ENCODE measurements at places on chromosomes 6 and 20.
A peak's percentile ranks its signal among the peaks of the same experiment; 100 is the strongest.

- no peak for DNase-seq
Measured at GRCh38 chr6:135913785-135914184, 62.3 kb downstream of the PDE7B start.

DNA sequence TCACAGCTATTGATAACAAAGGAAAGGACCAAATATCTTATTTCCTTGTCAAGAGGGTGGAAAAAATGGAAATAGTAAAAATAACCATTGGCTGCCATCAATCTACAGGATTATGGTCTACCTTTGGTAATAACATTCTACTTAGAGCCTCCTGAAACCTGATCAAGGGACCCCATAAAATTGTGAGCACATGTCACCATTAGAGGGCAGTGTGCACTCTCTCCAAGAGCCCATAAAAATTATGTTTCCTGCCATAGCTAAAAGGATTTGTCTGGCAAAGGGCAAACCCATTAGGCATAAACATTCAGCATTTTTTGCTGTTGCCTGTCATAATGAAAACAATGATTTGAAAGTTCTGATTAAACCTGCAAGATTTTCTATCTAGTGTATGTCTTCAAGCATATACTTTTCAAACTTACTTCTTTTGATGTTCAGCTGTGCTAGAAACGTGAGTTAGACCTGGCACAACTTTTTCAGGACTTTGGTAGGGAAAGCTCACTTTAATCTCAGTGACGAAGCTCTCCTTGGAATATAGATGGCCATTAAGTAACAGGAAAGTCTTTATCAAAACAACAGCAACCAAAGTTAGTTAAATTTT, 120.7 kb upstream of the ZFP64 start:
- DNase-seq: peak; percentile 18

DNA sequence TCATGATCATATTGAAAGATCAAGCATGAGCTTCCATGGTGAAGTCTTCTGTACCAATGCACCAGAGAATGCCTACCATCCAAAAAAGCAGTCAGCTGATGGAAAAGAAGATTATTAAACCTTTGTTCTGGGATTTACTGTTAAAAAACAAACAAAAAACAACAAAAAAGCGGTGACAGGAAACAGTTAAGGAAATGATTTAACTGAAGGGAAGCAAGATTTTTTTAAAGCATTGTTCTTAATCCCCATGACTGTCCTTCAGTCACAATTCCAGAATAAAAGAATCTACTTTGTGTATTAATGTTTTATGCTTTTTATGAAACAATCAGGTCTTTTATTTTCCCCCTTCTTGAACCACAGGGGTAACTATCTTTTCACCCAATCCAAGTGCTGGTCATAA, 23.9 kb downstream of the FAM162B start:
- no peak for DNase-seq

DNA sequence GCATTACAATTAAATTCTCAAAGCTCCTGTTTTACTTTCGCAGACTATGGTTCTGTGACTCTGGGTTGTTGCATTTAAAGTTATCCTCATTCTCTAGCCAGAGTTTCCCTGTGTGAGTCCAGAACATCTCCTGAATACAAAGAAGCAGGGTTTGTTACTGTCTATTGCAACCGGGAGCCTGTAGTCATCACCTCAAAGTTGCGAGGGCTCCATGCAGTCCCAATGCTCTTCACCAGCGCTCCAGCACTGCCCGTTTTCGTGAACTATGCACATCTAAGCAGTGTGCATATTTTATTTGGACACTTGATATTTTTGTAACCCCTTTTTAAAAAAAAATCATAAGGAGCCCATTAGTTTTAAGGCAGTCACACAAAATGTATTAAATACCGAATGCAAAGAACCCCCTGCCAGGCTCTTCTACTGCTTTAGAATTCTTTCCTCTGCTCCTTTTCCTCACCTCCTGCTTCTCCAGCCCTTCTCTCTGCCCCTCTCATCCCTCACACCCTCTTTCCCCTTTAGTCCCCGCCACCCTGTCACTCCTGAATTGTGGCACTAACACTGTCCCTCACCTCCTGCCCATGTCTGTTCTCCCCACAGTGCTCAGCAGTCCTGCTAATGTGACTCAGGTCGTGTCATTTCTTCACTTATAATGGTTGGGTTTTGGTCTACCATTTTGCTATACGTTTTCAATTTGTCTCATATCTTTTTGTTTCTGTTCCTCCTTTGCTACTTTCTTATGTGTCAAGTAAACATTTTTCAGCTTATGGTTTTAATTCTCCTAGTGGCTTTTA, 1.1 kb upstream of the HLA-C start:
- no peak for DNase-seq

- DNase-seq: no peak
Measured at GRCh38 chr20:41330343-41330720, 10.3 kb upstream of the LPIN3 start.

DNA sequence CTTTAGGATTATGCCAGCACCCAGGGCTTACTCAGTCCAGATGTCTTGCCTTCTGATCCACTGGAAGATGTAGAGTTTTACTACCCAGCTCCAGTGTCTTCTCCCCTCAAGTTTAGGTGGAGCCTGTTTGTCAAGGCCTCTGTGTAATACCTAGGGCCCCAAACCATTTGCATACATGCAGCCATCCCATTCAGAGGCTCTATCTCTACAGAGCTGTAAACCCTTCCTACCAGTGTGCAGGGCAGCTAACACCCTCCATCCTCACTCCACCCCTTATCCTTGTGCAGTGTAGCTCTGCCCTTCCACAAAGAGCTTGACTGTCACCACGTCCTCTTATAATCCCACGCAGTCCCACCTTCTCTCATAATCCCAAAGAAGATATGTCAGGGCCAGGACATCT, 84.8 kb upstream of the SHLD1 start:
- no peak for DNase-seq

GRCh38 chr6:144781836-144782235, 496.7 kb downstream of the UTRN start:
- DNase-seq: no peak

GRCh38 chr20:47863315-47863965, 78.2 kb upstream of the SULF2 start:
- DNase-seq: no peak

GRCh38 chr20:40565001-40565681, 123.9 kb downstream of the MAFB start:
- DNase-seq: no peak

- DNase-seq: no peak
Measured at GRCh38 chr6:43952746-43953145, 174.5 kb downstream of the MRPL14 start.

DNA sequence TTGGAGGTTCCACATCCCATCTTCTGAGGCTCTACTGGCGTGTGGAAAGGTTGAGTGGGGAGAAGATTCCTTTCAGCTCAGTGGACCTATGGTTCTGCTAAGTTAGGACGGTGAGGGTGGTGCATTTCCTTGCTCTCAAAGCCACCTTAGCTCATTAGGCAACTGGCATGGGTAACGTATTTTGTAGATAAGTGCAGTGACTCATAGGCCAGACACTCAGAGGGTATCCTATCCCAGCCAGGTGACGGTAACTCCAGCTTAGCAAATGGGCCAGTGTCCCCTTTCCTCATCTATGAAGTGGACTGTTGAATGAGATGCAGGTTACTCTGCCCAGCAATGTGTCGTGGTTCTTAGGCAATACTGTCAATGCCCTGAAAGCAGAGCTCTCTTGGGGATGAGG, 3.7 kb downstream of the RPS6KA2 start:
- DNase-seq: no peak

GRCh38 chr6:365835-366234, 25.7 kb upstream of the IRF4 start:
- DNase-seq: no peak

DNA sequence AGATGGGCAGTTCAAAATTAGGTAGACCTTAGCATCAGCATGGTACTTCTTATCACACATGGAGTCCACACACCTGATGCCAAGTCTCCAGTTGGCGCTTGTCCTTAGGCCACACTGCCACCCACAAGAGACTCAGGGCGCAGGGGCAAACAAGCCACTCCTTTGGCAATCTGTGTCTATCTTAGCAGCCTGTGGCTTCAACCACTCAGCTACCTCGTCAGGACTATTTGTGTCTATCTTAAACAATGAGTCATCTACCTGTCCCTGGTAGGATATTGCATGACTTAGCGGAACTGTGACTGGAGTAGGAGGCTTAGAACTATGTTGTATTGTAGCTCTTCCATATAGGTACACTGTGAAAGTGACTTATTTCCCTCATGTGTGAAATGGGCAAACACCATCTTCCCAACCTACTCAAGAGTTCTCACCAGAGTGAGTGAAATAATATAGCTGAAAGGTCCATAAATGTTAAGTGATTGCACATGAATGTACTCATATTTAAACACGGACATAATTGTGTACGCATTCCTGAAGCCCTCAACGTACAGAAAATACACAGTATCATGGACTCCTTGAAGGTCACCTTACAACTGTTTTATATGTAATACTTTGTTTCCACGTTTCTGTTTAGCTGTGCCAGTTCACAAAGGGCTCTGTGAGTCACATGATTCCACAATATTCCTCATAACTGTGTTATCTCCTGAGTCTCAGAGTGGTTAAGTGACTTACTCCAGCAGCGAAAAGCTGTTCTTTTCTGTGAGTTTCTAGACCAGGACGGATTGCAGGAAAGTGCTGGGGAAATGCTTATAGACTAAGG, 1.6 kb downstream of the TRIM27 start:
- no peak for DNase-seq

GRCh38 chr6:135883045-135883444, 31.5 kb downstream of the PDE7B start:
- no peak for DNase-seq

- DNase-seq: no peak
Measured at GRCh38 chr20:58308290-58308679, 1.2 kb upstream of the RAB22A start.

GRCh38 chr6:133101790-133102189, 139.4 kb upstream of the EYA4 start:
- no peak for DNase-seq

DNA sequence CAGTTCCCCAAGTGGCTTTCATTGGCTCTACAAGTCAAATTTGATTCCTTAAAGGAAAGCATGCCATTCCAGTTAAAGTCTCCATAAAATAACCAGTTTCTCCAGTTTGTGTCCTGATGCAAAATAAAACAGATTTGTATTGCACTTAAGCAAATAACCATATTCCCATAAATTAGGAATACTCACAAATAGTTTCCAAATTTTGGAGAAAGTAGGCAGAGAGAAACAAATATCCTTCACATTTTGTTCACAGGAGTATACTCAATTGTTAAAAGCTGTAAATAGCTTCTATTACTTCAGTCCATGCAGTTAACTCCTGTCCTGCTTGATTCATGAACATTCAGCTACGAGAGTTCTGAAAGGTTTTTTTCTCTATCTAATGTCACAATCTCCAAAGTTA, 281.4 kb upstream of the RGS17 start:
- DNase-seq: no peak

DNA sequence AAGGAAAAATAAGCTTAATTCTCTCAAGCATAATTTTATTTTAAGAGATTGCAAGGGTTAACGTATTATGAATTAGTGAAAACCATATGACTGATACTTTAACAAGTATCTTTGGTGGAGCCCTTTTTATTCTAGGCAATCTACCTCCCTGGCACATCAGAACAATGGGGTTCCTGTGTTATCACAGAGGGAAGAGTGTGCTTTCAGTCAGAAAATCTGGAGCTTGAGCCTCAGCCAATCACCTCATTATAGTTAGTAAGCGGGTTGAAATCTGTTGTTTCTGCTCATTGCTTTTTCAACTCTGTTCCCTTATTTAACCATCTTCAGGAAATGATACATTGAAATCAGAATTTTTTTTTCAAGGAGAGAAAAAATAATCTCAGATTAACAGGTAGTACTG, 391 bp downstream of the ADGRF1 start:
- DNase-seq: no peak

DNA sequence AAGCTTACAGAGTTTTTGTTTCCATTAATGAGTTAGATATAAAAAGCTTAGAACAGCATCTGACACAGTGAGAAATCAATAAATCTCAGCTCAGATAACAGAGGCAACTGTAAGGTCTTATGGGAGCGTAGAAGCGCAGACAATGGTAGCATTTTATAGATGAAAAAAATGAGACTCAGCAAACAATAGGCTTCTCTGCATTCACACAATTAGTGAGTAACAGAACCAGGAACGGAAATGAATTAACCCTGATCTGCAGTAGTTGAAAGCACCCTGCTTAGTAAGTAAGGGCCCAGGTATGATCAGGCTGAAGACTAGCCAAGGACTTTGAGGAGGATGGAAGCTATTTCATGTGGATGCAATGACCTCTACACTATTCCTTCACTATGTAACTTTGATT, 147.2 kb upstream of the EYA4 start:
- DNase-seq: no peak

GRCh38 chr6:111114087-111114443, 26.8 kb downstream of the SLC16A10 start:
- no peak for DNase-seq

DNA sequence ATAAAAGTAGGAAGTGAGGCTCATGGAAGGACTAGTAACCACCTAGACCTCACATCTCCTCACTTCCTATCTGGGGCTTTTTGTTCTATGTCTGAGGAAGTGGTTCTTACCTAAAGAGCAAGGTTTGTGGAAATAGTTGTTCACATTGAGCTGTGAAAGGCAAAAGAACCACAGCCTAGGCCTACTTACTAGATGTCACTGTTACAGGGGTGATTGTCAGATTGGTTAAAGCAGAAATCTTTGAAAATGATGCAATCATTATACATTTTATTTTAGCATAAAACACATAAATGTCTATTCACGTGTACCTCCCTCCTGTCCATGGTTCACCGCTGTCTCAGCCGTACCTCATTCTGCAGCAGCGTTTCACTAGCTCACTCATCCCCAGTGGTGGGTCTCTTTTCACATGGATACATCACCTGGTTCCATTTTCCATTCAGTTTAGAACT, 268.8 kb downstream of the TMEM242 start:
- no peak for DNase-seq

GRCh38 chr6:161186173-161186769, 87.6 kb downstream of the AGPAT4 start:
- no peak for DNase-seq

DNA sequence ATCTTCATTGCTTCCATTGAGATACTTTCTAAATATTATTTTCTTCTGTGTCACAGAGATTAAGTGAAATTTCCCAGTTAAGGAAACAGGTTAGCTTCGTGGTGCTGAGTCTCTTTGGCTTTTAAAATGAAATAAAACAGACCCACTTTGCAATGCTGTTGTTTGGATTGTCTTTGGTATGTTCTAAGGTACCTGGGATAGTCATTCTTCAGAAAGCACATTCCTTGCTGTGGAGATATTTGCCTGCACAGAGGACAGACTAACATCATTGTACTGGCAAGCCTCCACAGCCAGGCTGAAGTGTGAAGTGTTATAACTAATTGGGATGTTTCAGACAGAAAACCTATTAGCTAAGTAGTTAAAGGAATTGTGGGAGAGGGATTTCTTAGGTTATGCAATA, 148.8 kb upstream of the EPHA7 start:
- DNase-seq: no peak

- no peak for DNase-seq
Measured at GRCh38 chr6:47141963-47142362, 99.8 kb upstream of the ADGRF1 start.

- no peak for DNase-seq
Measured at GRCh38 chr6:125564941-125565340, 184.5 kb upstream of the HEY2 start.
